NCI-H2171 (cell line): ENCODE measurements at places on chromosomes 6 and 20.

DNA sequence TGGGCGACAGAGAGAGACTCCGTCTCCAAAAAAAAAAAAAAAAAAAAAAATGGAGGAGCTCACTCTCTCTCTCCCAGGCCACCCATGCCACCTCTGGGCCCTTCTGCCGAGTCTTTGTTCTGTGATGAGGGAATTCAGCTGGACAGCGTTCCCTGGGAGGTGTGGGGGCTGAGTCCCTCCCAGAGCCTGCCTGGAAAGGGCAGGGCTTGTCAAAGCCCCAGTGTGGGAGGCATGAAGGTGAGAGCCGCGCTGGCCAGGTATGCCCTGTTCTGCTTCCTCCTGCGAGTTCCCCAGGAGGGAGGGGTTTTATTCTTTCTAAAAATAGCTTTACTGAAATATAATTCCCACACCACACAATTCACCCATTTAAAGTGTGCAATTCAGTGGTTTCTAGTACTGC is 69.6 kb downstream of the TMEM242 start:
- no peak for DNase-seq

GRCh38 chr6:139027620-139028182 is 844 bp upstream of the ABRACL start:
- peak; percentile 50 for DNase-seq

- DNase-seq = no peak
These were observed 67.9 kb upstream of the RNF24 start for GRCh38 chr20:4083098-4083865.

- no peak for DNase-seq
These were observed 695 bp upstream of the TGIF2 start for GRCh38 chr20:36572701-36573102.

- no peak for DNase-seq
These were observed 236.3 kb downstream of the HIVEP2 start for GRCh38 chr6:142708651-142709050.

- no peak for DNase-seq
These were observed 1.9 kb downstream of the HM13 start for GRCh38 chr20:31516166-31516565.

DNA sequence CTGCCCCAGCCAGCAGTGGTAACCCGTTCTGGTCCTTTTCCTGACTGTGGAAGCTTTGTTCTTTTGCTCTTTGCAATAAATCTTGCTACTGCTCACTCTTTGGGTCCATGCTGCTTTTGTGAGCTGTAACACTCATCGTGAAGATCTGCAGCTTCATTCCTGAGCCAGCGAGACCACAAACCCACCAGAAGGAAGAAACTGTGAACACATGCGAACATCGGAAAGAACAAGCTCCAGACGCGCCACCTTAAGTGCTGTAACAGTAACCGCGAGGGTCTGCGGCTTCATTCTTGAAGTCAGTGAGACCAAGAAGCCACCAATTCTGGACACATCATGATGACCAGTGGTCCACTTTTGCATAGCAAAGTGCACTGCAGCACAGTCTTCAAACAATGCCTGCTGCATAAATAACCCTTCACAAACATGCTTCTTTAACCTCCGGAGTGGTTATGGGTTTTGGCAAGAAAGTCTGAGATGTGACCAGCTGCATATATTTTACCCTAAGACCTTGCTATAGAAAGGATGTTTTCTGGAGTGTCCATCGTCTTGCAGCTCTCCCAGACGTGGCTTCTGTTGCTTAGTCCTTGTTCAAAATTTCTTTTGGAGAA is 8.9 kb upstream of the MUC22 start:
- no peak for DNase-seq

DNA sequence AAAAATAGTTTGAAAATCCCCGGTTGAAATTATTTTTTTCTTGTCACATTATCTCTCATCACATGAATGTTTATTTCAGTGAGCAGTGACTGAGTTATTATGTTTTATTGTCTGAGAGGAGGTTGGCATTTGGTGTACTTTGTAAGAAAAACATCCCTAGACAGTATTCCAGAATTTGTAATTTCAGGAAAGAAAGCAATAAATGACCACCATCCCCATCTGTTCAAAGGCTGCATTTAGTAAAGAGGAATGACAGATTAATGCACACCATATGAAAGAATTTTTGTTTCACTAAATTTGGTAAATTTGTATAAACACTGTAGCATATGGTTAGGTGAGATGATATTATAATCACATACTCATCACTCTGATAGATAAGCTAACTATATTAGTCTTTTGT is 57.1 kb upstream of the FUT9 start:
- DNase-seq = no peak

DNA sequence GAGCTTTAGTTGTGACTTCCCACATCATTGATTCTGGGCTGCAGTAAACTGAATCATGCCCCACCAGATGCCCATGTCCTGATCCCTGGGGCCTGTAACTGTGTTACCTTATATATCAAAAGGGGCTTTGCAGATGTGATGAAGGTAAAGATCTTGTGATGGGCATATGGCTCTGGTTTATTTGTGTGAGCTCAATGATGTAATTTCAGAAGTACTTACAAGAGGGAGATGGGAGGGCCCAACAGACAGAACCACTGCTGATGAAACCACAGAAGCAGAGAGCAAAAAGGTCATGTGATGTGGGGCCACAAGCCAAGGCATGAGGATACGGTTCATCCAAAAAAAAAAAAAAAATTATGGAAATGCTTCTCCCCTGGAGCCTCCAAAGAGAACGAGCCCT is 118.7 kb downstream of the TOX2 start:
- peak; percentile 55 for DNase-seq

GRCh38 chr6:123745895-123746294 is 57.8 kb upstream of the NKAIN2 start:
- DNase-seq = no peak

DNA sequence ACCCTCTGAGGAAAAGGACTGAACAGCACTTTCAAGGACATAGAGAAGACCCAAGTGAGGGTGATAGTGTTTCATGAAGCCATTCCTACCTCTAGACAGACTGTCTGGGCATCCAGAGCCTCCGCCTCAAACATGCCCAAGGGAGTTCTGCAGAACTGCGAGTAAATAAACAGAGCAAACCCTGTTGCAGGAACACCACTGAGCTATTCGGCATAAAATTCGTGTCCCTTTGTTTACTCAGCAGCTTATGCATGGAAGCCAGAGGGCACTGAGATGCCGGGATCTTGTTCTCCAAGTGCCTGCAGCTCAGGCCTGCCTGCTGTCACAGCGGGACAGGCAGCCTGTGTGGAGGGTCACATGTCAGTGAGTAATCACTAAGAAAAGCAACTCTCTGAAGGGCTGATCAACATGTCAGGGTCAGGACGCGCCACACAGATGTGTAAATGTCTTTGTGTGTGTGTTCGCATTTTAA is 164.9 kb upstream of the HEY2 start:
- peak; percentile 76 for DNase-seq

DNA sequence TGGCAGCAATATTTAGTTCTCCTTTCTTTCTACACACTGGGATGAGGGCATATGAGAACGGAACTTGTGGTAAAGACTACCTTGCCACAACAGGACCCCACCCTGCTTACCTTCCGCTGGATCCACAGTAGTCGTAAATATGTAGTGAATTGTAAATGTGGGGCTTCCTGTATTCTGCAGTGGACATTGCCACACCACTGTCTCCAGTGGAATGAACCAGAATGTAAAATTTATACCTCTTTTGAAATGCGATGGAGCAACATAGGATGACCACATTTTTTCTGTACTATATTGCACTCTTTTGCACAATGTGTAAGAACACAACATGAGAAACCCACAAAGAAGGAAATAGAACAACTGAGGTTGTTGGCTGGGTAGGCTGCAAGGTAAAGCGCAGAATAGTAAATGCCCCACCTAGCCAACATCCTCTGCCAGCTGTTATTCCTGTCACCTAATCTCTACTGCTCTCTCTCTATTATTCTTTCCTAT is 16.1 kb upstream of the RIPOR2 start:
- DNase-seq = no peak
